D341Med (cell line): ENCODE measurements at places on chromosomes 6 and 20.

DNA sequence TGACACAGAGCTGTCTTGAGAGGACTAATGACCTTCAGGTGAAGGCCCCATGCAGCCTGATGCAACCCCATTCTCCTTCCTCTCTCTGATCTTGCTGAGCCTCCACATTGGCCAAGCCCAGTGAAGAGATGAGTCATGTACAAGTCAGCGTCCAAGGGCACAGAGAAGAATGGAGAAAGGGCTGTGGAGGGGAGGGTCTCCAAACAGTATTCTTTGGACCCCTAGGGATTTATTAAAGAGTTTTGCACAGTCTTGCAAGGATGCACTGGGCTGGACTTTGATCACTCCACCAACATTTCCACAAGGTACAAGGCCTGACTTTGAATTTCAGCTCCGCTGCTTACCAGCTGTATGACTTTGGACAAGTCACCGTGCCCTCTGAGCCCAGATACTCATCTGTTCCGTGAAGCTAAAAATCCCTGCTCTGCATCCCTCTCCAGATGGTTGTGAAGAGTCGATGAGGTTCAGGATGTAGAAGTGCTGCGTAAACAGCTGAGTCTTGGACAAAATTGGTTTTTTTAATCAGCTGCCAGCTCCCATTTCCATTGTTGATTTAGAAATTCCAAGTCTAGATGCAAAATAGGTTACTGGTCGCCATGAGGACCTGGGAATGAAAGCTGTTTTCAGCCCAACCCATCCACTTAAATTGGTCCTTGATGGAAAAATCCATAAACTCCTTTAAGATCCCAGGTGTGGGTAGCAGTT is 14.1 kb upstream of the KCNG1 start:
- no peak for DNase-seq

DNA sequence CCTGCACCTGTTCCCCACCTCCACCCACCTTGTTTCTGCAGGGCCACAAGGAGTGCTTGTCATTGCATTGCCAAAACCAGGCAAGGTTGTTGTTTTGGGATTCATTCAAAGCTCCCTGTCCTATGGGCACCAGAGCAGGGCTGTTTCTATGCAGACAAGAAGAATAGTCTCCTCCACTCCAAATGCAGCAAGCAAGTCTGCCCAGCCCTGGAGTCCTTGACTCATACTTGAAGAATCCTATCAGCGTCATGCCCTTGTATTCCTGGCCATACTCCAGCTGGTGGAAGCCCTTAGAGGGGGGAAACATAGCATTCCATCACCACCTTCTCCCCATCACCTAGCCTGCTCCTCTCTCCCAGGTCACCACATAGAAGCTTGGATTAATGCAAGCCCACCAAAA is 145.3 kb upstream of the ECI2 start:
- no peak for DNase-seq

- DNase-seq, result no peak
Observed at GRCh38 chr6:158630938-158631616, 13.5 kb downstream of the DYNLT1 start.

GRCh38 chr6:56475736-56476457 is 166.8 kb downstream of the DST start:
- DNase-seq, result peak; percentile 65

- no peak for DNase-seq
Observed at GRCh38 chr20:13610184-13610583, 28.5 kb downstream of the TASP1 start.

GRCh38 chr6:82322386-82322785 is 41.2 kb upstream of the TPBG start:
- no peak for DNase-seq

DNA sequence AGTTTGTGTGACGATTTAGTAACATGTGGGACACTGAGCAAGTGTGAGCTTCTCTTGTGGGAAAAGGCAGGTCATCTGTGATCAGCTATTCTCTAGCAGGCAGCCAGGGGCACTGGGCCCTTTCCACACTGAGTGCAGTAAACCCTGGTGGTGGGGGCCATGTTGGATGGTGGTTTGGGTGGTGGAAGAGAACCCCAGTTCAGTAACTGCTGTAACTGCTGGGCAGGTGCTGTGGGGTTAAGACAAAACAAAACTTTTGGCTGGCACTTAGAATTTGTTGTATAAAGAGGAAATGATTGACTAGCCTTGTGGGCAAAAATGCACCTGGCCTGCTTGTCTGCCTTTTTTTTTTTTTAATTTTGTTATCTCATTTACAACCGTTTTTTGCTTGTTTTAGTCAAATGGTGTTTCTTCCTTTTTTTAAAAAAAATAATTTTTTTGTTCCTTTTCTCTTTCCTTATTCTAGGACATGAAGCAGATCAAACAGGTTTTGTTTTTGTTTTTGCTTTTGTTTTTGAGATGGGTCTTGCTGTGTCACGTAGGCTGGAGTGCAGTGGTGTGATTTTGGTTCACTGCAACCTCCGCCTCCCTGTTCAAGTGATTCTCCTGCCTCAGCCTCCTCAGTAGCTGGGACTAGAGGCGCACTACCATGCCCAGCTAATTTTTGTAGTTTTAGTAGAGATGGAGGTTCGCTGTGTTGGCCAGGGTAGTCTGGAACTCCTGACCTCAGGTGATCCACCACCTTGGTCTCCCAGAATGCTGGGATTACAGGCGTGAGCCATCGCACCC is 59.8 kb downstream of the IGF2R start:
- no peak for DNase-seq

DNA sequence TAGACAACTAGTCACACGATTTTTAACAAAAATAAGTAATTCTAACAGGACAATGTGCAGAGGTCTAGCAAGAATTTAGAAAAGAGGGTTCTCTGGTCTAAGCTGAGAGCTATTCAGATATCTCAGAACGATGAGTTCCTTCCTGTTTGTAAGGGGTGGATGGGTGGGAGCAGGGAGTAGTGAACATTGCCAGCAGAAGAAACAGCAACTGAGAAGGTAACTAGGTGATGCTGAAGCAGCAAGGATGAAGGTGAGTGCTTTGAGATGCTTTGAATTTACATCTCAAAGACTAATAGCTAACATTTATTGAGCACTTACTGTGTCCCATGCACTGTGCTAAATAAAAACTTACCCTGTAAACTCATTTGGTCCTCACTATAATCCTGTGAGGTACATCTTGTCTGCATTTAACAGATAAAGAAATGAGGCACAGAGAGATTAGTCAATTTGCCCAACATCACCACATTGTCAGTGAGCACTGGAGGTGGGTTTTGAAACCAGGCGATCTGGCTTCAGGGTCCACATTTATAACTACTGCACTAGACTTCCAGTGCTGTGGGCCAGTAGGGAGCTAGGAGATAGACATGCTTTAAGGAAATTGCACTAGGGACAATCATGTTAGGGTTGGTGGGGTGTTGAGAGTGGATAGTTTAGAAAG is 15.7 kb downstream of the BRD2 start:
- no peak for DNase-seq

- DNase-seq, result no peak
Observed at GRCh38 chr6:170076466-170077165, 214.3 kb downstream of the DLL1 start.

DNA sequence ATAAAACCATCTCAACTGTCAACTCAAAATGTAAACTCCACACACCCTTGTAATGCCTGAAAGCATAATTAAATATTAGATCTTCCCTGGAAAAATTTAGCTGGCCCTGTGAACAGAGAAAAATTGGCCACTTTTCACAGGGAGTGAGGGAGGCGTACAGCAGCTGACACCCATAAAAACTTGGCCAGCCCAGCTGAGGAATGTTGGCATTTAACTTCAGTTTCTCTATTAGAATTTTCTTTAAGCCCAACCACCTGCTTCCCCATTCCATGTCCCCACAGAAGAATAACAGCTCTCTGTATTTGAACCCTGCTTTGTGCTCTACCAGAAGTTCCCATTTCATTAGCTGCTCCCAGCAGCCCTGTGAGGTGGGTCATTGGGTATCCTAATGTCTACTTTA is 41.0 kb downstream of the PKHD1 start:
- DNase-seq, result no peak

DNA sequence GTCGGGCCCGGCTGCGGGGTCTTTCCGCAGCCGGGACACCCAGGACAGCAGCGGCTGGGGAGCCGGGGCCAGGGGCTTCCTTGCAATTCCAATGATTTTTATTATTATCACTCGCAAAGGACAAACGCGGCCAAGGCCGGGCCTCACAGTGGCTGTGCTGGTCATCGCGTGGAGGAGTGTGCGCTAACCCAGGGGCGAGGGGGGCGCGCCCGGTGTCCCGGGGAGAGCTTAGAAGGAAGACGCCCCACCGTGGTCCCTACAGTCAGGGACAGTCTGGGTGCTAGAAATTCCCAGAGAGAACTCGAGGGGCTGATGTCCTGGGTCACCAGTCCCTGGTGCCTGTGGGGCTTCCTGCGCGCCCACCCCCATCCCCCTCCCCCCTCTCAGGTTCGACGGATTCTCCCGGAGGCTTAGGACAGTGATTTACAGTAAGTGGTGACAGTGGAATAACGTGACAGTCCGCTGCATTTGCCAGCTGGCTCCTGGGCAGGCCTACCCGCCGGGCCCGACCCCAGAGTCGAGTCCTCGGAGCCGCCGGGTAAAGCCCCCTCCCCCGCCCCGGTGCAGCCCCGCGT is 9.5 kb downstream of the FOXC1 start:
- DNase-seq, result no peak

DNA sequence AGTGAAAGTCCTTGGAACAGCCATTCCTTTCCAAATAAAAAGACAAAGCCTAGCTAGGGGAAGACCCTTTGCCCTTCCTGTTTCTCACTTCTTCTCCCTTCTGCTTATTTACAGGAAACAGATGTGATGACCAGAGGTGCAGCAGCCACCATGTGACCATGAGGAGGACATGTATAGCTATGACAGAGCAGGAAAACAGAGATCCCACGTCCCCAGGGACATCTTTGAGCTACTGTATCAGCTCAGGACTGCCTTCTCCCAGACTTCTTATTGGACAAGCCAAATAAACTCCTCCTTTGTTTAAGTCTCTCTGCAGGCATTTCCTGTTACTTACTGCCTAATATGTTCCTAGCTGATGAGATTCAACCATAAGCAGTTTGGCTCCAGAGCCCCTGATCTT is 133.1 kb upstream of the MLN start:
- no peak for DNase-seq

DNA sequence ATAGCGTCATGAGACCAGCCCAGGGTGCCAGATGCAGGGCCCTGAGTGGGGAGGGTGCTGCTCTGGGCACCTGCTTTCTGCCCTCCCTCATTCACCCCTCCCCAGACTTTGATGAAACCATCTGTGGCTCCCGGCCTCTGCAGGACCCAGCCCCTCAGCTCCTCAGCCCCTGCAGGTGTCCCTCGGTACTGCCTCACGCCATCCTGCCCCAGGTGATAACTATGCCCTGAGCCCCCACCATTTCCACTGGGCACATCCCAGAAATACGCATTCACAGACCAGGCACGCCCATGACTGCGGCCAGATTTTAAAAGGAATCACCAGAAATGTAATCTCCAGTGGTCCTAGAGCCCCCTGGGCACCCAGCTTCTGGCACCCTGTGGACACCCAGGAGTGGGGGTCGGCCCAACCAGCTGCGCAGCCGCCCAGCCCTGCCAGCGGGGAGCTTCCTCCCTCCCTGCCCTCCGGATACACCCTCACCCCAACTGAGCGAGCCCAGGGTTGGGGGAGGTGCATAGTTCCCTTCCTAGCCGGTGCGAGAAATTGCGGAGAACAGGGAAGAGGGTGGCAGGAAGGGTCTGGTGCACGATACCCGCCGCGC is 615 bp upstream of the NTSR1 start:
- peak; percentile 78 for DNase-seq

GRCh38 chr20:42173440-42173839 is 555.3 kb upstream of the CHD6 start:
- no peak for DNase-seq

GRCh38 chr20:15675813-15676484 is 897.3 kb downstream of the KIF16B start:
- no peak for DNase-seq

DNA sequence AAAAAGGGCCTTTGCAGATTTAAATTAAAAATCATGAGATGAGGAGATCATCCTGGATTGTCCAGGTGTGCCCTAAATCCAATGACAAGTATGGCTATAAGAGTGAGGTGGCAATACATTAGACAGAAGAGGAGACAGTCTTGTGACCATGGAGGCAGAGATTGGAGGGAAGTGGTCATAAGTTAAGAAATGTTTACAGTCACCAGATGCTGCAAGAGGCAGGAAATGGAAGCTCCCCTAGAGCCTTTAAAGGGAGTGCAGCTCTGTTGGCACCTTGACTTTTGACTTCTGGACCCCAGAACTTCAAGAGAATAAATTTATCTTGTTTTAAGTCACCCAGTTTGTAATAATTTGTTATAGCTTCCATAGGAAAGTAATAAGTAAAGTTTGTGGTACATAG is 61.1 kb downstream of the HMGN3 start:
- DNase-seq, result no peak

DNA sequence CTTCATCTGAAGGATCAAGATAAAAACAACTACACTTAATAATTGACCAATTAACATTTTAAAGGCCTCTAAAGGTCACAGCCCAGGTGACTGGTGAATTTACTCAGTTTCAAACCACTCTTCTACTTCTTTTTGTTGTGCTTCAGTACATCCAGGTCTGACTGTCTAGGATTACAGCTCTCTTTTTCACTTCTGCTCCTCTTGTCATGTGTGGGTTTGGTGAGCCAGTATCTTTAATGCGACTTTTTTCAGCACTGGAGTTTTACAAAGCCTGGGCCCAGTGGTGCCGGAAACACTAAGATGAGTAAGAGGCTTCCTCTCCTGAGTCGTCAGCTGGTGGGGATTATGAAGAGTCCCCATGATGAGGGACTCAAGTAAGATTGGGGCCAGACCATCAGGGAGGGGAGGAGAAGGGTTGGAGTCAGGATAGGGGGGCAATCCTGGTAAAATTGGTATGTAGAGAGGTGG is 27.0 kb downstream of the HECA start:
- DNase-seq, result no peak

DNA sequence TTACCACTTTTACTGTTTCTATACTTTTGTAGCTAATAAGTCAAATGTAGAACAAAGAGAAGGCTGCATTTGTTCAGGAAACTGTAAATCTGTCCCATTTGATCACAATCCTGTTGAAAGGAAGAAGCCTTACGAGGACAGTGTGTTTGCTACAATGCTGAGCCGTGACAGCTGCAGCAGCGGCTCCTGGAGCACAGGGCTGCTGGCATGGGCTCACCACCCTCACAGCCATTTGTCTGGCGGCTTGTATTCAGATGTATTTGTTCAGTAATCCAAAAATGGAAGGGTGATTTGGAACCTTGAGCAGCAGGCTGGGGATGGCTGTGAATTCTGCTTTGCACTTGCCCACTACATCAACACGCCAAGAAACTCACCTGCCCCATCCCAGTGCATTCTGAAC is 5.7 kb downstream of the TUBB2A start:
- DNase-seq, result peak; percentile 74

GRCh38 chr6:1613688-1614447 is 4.2 kb downstream of the FOXC1 start:
- DNase-seq, result peak; percentile 53

DNA sequence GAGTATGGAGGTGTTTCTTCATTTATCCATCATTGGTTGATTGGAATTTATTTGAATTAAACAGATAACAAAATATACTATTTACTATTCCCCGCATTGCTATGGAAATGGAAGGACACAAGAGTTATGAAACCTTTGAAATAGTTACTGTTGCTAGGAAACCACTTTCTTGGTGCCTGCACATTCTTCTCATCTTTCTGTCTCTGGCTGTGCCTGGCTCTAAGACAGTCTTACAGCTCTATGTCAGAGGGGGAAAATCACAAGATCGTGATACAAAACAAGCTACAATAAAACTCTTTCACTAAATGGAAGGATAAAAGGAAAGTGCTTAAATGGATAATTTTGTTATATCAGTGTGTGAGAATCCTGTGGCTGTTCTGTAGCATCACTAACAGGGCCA is 453.0 kb downstream of the LMBRD1 start:
- no peak for DNase-seq
